ENCODE measurements at places on chromosomes 7 and 10. TPM values are rescaled to one million over a fixed set of nuclear protein-coding genes. Genes with fewer than 3 reads are reported as not detected.
A peak's percentile ranks its signal among the peaks of the same experiment; 100 is the strongest.

The CDK14 gene
- 24.0 TPM for total RNA-seq

The GNGT1 gene
- total RNA-seq = not detected

DNA sequence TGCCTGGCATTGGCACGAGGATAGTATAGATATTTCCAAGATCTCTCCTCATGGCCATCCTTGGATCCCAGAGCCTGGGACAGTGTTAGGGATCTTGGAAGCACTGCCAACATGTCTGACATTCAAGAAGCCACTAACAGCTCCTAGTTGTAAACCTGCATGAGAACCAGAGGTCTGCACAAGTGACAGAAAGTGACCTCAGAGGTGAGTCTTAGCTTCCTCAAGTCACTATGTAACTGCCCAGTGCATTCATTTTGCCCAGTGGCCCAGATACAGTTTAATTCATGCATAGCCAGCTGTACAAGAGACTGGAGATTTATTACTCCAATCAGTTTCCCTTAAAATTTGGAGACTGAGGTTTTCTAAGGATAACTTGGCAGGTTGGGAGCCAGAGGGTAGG is 16.7 kb downstream of the SUGCT start:
- DNase-seq = no peak

The PVRIG gene
- total RNA-seq = not detected

- no peak for DNase-seq
These were observed 16.5 kb upstream of the GPR26 start for GRCh38 chr10:123649676-123650075.

DNA sequence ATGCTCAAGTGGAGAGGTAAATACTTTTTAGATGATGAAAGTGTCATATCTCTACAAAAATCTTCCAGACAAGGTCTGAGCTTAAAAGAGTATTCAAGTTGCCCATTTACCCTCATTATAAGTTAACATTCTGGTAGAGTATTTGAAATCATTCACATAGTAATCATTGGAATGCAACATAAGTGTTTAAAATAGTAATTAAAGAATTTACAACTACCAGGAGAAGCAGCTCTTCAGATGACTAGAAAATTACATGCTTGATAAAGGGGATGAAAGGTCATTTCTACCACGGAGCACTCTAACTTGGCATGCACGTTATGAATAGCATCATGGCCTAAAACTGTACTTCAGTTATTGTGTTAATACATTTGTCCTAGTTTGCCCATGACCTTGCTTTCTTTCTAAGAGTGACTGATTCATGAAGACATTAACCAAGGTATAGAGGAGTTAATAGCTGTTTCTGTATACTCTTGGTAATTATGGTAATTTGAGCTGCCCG is 120.0 kb downstream of the SEMA3E start:
- DNase-seq = no peak

DNA sequence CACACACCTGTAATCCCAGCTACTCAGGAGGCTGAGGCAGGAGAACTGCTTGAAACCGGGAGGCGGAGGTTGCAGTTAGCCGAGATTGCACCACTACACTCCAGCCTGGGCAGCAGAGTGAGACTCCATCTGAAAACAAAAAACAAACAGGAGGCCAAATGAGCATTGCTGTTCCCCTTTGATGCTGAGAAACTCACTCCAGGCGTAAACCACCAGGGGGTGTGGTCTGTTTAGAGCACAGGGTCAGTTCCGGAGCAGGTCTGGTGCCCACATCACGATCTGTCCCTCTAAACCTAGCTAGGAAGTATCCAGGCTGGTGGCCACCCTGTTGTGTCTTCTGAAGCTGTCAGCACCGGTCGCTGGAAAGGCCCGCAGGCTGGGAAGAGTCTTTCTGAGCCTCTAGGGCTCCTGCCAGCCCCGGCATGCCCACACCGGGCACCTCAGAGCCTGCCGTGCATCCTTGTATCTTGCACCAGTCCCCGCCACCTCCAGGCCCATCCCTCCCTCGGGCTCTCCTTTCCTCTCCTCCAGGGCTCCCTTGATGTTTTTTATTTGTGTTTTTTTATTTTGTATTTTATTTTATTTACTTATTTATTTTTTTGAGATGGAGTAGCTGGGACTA is 66.3 kb upstream of the SH2B2 start:
- DNase-seq = peak; percentile 54

The SPDYE2B gene
- not detected for total RNA-seq
